ENCODE measurements at places on chromosomes 3 and 15.

DNA sequence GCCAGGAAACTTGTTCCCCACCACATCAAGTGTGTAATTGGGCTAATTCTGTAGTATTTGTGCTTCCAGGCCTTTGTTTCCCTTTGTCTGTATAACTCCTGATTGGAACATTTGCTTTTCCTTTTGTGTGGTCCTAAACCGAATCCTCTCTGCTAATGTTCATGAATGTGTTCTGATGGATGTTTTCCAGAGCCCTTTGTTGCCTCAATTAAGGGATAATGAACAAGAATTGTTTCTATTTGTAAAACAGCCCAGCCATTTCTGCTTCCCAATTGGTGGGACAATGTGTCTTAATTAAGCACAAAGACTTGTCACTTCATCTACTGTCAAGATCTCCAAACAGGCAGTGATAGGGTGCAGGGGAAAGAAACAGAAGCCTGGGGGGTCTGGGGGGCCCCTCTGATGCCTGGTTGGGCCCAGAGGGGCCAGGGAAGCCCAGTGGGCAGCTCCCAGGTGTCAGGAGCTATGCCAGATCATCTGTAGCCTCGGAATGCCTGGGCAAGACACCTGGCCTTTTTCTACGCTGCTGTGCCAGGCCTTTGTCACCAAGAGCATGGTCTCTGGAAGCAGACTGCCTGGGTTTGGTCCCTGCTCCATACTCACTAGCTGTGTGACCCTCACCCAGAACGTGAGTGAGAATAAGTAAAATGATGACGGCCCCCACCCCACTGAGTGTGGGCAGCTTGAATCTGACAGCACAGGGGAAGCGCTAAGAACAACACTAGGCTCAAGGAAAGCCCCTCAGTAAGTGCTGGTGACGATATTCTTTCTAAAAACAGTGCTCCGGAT lies 116.6 kb upstream of the PRR20G start:
- H3K4me1 ChIP-seq = no peaks in the 10 kb centered on the region
- no peak overlapping the region for H3K4me3 ChIP-seq
- H3K27ac ChIP-seq = no peak overlapping the region
- H3K36me3 ChIP-seq = no peaks in the 10 kb centered on the region
- H3K27me3 ChIP-seq = peaks cover 21% of the 10 kb centered on the region

GRCh38 chr3:97689962-97690361 lies 74.6 kb upstream of the ARL6 start:
- no peak overlapping the region for H3K27ac ChIP-seq
- H3K36me3 ChIP-seq = no peaks in the 10 kb centered on the region
- no peaks in the 10 kb centered on the region for H3K4me1 ChIP-seq
- no peak for DNase-seq
- H3K4me3 ChIP-seq = no peak overlapping the region

GRCh38 chr3:181757694-181758306 lies 46.1 kb downstream of the SOX2 start:
- H3K27me3 ChIP-seq = no peaks in the 10 kb centered on the region
- H3K27ac ChIP-seq = no peak overlapping the region
- H3K36me3 ChIP-seq = no peaks in the 10 kb centered on the region
- no peak overlapping the region for H3K4me3 ChIP-seq
- no peak for DNase-seq
- H3K4me1 ChIP-seq = no peaks in the 10 kb centered on the region

DNA sequence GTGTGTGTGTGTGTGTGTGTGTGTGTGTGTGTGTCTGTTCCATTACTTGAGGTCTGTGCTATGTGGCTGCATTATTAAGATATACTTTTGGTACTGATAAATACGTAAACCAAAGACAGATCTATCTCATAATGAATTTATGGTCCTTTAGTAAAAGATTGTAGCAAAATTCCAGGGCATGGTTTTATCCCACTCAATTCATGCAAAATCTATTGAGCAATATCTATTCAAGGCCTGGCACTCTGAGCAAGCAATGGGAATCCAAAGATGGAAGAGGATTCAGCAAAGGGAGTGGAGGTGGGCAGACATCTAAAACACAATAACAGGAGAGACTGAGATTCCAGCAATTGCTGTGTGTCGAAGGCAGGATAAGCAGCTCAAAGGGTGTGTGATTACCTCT lies 86.8 kb downstream of the RFTN1 start:
- H3K4me1 ChIP-seq = peaks cover 38% of the 10 kb centered on the region
- peaks cover 7% of the 10 kb centered on the region for H3K36me3 ChIP-seq
- H3K27ac ChIP-seq = peak overlapping the region; percentile 68

GRCh38 chr15:48984811-48985352 lies 21.2 kb upstream of the SHC4 start:
- no peaks in the 10 kb centered on the region for H3K36me3 ChIP-seq
- DNase-seq = no peak
- no peak overlapping the region for H3K27ac ChIP-seq

- H3K27ac ChIP-seq = no peak overlapping the region
- H3K4me1 ChIP-seq = no peaks in the 10 kb centered on the region
- H3K27me3 ChIP-seq = no peaks in the 10 kb centered on the region
- DNase-seq = no peak
- H3K36me3 ChIP-seq = peaks cover 10% of the 10 kb centered on the region
- H3K4me3 ChIP-seq = no peak overlapping the region
Measured at GRCh38 chr3:52257911-52258310, 12.4 kb downstream of the PPM1M start.
